Stimulated activated CD4-positive, alpha-beta T cell treated with anti-CD3 and anti-CD28 coated beads, Interleukin-4, amount 100 ng/mL, for 48 hours (primary cell): ENCODE measurements at places on chromosomes 16 and 17.

- DNase-seq = no peak
Measured at GRCh38 chr16:80100846-80101451, 439.8 kb upstream of the DYNLRB2 start.

DNA sequence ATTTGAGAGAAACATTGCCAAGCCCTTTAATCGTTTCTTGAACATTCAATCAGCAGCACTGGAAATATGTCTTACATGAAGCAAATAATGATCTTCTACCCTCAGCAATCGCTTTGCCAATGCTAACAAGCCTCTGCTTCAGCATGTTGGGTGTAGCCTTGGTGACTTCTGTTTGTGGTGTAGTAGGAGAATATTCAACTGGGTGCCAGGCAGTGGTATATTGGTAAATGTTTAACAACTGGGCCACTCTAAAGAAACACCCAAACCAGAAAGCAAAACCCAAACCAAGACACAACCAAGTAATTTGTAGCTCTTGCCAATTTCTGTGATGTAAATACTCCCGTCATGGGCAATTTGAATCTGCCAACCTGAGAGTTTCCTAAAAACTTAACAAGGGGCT, 9.7 kb downstream of the CDH13 start:
- DNase-seq = no peak

GRCh38 chr17:44820631-44821212, 9.4 kb downstream of the GJC1 start:
- DNase-seq = no peak

GRCh38 chr16:3598236-3598635, 13.2 kb downstream of the SLX4 start:
- no peak for DNase-seq

DNA sequence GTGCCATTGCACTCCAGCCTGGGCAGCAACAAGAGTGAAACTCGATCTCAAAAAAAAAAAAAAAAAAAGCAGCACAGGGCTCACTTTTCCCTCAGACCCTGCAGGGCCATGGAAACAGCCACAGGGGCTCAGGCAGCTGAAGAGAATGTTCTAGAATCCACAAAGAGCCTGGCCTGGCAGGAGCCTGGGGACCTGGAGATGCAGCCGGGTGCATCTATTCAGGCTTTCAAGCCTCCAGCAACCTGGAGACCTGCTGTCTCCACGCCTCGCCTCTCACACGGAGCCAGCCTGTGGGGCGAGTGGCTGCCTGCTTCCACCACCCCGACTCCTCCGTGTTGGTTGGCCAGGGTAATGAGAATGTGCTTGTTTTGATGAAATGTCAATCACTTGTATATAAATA, 44.0 kb upstream of the MEAK7 start:
- DNase-seq = no peak

- no peak for DNase-seq
Measured at GRCh38 chr17:16988749-16989229, 16.9 kb upstream of the TNFRSF13B start.

DNA sequence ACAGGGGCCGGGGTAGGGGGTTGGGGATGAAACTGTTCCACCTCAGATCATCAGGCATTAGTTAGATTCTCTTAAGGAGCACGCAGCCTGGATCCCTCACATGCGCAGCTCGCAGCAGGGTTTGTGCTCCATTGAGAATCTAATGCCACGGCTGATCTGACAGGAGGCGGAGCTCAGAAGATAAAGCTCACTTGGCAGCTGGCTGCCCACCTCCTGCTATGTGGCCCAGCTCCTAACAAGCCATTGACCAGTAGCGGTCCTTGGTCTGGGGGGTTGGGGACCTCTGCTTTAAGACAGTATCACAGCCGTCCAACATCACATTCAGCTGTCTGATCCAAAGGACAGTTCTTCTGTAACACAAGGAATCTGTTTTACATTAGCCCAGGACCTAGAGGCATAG, 62.5 kb downstream of the SLC39A11 start:
- DNase-seq = no peak
